Pancreas (tissue), 10 donors: ENCODE measurements at places on chromosomes 6 and 20.

DNA sequence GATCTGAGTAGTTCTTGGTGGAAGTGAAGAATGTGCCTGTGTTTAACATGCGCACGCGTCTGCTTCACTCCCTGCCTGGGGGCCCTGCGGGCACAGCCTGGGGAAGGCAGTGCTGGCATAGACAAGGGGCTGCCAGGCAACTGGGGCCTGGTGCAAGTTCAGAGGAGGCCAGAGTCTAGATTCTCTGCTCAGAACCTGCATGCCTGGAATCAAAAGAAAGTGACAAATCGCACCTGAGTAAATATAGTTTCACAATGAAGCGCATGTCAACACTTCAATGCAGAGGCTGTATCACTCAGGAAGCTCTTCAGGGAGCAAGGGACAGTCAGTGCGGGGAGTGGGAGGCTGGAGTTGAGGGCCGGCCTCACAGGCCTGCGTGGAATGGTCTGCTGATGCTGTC lies 24.2 kb upstream of the PPP1R14C start:
- no peak for DNase-seq

DNA sequence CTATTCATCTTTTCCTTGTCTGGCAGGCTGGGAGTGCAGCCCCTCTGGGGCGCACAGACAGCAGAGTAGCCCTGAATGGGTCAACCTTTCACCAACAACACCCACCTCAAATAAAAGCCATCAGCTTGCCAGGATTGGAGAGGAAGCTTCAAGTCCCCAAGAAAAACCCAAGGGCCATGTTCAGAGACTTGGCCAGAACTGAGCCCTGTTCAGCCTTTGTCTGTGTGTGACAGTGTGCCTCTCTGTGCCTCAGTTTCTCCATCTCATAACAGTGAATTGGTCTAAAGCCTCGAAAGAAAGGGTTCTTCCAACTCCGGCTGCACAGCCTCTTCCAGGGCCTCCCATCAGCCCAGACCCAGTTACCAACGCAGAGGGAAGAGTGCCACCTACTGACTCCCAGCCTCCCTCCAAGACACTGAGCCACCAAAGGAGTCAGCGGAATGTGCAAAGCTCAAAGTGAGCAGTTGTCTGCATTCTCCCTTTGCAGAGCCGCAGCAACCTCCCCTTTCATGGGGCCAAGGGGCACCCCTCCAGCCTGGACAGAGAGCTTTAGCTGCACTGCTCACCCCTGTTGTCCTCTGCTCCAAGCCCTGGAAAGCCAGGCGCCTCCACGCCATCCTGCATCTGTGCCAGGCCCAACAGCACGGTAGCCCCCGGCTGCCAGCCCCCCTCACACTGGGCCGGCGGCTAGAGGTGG lies 82.7 kb upstream of the TOP1 start:
- no peak for DNase-seq

DNA sequence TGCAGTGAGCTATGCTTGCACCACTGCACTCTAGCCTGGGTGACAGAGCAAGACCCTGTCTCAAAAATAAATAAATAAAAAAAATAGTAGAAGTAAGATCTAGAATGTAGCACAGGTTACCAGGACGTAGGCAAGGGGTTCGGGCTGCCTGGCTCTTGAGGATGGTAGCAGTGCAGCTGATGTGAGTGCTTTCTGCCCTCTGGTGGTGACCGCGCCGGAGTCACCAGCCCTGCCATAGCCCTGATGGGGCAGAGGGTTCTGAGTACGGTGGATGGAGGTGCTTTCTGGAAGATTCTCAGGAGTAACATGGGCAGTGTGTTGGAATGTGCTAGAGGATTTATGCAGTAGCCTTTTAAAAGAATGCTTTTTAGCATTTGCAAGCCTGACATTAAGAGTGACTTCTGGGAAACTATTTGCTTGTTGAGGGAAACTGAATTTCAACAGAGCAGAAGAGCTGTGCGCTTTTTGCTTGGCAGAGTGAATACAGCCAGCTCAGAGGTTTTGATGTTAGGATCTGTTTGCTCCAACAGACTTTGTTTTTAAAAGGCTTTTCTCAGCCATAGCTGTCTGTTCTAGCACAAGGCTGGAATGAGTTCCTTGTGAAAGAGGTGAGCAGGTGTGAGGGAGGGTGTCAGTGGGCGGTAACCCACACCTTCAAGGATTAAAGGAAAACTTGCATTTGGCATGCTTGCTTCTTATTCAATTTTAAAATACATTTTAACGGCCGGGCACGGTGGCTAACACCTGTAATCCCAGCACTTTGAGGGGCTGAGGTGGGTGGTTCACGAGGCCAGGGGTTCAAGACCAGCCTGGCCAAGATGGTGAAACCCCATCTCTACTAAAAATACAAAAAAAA lies 65.9 kb downstream of the PTPN1 start:
- no peak for DNase-seq

DNA sequence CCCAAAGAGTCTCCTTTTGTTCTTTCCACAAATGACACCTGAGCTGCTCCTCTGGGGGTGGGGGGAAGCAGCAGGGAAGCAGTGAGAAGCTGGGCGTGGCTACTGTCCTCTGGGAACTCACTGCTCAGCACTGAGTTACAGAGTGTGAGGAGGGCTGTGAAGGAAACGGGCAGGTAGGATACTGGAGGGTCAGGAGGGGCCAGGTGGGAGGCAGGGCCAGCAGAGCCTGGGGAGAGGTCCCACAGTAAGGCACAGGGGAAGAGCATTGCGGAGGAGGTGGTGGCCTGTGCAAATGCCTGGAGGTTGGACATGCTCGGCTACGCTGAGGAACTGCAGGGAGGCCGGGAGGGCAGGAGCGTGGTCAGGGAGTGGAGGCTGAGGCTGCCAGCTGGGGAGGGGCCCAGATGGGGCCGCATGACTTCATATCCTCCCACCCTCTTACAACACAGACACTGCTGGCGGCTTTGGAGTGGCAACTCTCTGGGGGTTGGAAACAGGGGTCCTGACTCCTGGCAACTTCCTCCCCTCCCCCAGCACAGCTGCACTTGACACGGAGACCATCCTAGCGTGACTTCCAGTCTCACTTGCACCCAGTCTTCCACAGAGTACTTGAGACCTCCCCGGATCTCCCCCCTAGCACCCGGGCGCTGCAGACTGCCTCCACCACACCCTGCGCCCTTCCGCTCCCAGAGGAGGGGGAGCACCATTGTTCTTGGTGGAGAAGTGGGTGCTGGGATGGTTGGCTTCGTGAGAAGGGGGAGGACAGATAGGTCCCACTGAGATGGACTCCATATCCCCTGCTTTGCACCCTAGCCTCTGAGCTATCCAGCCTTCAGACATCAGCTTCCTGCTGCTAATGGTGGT lies 34.2 kb downstream of the RBM38 start:
- no peak for DNase-seq

GRCh38 chr20:36969478-36970186 lies 18.1 kb upstream of the SAMHD1 start:
- no peak for DNase-seq

DNA sequence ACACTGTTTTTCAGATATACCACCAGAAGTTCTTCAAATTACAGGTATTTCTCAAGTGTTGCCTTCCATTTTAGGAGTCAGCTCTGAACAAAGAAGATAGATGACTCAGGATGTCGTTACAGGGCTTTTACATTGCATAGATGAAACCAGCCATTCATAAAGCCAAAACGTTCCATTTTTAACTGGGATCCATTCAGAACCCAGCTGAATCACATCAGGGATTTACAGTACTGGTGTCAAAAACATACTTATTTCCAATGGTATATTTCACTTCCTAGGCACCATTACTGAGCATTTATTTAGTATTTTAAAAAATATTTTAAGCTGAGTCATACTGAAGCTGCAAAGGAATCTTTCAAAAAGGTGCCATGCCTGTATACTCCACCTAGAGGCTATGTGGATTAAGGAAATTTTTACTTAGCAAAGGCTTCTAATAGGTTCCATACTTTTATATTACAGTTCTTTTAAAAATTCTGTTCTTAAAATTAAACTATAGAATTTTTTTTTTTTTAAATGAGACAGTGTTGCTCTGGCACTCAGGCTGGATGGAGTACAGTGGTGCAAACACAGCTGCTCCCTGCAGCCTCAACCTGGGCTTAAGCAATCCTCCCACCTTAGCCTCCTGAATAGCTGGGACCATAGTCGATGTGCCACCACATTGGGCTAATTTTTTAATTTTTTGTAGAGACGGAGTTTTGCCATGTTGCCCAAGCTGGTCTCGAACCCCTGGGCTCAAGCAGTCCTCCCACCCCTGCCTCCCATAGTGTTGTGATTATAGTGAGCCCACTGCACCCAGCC lies 2.6 kb downstream of the ASF1A start:
- DNase-seq: no peak

DNA sequence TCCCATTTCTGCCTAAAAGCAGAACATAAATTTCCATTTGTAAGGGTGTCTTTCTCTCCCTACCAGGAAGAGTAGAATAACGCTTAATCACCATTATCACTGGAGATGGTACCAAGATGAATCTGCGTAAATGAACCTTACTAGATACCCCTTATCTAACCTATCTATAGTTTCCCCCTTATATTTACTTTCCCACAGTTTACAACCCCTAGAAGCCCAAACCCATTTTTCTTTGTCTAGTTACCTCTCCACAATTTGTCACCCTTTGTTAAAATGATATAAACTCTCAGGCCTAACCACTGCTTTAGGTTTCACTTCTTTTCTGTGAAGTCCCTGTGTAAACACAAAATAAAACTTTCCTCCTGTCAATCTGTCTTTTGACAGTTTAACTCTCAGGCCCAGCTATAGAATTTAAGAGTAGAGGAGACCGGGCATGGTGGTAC lies 45.5 kb downstream of the PCNA start:
- DNase-seq: no peak

DNA sequence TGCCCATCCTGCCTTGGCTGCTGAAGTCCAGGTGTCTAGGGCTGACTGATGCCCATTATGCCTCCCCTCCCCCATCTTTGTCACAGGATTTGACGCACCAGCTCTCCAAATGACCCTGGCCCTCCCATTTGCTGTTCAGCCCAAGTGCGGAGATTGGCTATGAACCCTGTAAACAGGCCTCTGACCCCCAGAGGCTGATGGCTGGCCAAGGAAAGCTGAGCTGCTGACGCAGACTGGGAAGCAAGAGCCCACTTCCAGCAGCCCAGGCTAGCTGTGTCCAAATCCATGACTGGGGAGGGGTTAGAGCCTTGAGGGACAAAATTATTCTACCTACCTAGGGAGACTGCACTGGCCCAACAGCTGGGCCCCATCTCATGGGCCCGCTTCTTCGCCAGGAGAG lies 797 bp upstream of the GNRH2 start:
- DNase-seq: no peak
